ENCODE measurements at places on chromosomes 1 and 21. TPM values are rescaled to one million over a fixed set of nuclear protein-coding genes. Genes with fewer than 3 reads are reported as not detected.

REN gene
- not detected for total RNA-seq

DNA sequence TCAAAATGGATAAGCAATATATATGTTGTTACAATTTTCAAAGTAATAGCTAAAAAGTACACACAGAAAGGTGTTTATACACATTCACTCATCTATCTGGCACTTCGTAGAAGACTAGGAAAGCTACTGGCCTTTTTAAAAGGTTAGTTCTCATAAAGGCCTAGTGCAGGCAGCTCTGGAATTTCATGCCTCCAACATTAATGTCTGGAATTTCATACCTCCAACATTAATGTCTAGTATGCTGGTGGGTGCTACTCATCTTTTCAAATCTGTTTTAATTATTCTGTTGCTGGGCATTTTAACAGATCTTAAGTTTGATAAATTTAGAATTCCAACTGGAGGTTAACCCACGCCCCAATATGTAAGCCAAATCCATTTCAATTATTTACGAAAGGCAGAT is 124.2 kb downstream of the AKT3 start:
- no peak for DNase-seq

GRCh38 chr1:84143796-84144565 is at the start of gene PRKACB:
Gene PRKACB (plus strand): TSS chr1:84144271. CDS start chr1:84144362, 91 bp downstream.
- DNase-seq = no peak

DNA sequence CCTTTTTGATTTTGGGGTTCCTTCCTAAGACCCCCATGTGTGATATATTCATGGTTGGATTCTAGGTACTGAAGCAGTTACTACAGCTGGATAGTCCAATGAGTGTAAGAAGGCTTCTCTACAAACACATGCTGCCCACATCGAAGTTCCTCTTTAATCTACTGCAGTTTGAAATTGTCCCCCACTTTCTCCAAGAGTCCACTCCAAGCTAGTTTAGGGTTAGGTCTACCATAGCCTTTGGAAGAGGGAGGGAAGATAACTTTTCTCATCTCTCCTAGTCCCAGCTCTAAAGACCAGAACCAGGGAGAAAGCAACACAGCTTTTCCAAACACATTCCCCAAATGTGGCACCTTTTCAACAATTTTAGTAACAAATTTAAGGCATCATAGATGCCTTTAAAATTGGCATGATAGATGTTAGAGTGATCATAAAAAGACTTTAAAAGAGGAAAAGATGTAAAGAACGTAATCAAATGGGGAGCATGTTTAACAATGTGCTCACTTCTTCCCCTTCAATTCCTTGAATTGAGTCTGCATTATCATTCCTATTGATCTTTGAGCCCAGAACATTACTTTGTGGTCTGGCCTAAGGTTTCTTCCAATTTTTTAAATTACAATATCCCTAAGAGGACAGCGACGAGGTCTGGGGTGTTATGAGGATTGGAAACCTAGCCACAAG is 1.0 kb upstream of the EXO1 start:
- DNase-seq = no peak

DNA sequence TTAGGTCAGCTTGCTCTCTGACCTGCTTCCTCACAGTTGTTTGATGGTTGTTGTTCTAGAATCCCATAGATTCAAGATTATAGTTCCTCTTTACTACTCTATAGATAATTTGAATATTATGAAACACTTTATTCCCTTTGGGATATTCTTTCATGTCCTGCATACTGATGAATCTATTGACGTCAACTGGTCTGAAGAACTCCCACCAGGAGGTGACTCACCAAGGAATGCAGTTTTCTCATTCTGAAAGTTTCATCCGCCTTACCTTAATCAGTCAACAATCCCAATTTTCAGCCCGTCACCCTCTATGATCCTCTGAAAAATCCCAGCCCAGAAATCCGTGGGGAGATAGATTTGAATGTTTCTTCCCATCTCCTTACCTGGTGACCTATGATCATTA is 834.1 kb upstream of the PRMT6 start:
- DNase-seq = no peak

All from MG63 (cell line).